ENCODE measurements at places on chromosomes 2 and 18.
A peak's percentile ranks its signal among the peaks of the same experiment; 100 is the strongest.

DNA sequence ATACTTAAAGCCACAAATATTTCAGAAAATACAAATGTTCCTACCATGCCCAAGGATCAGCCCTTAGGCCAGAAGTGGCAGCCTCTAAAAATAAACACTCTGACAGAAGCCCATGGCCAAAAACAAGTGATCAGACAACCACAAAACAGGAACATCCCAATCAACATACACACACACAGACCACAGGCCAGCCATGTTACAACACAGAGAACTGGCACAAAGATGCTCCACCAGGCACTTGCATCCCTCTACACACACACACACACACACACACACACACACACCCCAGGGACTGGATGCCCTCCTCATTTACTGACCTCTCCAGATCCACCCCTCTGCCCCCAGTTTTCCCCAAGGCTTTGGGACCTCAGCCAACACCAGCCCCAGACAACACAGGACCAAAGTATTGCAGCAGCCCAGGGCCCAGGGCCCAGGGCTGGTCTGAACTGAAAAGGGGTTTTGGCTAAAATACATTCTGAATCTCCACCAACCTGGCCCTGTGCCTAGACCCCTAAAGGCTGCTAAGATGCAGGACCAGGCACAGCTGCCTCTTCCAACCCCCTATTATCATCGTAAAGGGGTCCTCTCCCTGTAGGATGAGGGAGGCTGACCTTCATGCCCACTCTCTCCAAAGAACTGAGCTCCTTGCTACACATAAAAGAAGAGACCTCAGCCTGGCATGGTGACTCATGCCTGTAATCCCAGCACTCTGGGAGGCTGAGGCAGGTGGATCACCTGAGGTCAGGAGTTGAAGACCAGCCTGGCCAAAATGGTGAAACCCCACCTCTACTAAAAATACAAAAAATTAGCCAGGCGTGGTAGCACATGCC is 151.4 kb downstream of the TNS1 start:
- no peak for DNase-seq

GRCh38 chr2:189249901-189250300 is 70.3 kb upstream of the COL5A2 start:
- DNase-seq, result no peak

DNA sequence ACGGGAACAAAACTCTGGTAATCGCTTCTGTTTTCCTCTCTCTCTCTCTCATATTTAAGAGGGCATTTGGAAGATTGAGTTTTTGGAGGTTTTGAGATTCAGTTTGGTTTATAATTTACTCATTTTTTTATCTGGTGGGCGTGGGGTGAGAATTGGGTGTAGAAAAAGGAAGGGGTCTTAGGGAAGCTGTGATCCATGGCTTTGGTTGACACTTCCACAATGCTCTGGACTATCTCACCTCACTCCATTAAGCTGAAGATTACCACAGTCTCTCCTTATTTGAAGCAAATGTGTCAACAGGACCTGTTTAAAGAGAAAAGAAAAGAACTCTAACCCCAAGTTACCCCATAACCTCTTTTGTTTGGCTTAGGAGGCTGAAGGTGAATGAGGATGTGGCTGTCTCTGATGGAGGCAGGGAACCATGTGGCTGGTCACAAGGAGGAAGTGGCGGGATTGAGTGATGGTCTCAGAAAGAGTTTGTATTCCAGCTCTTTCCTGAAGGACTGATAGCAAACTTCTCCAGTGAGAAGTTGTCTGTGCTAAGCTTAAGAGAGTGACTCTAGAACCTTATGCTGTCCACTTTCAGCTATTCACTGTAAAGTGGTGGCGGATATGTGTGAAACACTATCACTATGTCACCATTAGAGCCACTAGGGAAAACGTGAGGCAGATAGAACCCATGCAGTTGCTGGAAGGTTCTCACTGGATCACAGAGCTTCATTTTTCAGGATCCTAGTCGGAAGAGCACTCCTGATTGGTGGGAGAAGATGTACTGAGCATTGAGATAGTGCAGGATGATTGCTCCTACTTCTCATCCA is 934 bp downstream of the ZNF804A start:
- DNase-seq, result no peak

DNA sequence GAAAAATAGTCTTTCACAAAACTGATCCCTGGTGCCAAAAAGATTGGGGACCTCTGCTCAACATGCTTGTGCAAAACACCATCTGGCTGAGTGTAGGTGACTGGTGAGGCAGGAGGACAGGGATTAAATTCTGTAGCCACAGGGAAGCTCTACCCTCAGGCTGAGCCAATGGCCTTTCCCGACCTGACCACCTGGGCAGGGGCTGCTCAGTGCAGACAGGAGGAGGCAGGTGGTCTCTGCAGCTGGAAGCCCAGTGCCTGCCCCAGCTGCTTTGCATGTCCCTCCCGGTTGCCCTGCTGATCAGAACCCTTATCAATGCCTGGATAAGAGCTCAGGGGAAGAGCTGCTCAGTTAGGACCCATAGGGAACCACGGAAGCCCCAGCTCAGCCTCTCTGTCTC is 235.3 kb downstream of the ANKRD36 start:
- no peak for DNase-seq

DNA sequence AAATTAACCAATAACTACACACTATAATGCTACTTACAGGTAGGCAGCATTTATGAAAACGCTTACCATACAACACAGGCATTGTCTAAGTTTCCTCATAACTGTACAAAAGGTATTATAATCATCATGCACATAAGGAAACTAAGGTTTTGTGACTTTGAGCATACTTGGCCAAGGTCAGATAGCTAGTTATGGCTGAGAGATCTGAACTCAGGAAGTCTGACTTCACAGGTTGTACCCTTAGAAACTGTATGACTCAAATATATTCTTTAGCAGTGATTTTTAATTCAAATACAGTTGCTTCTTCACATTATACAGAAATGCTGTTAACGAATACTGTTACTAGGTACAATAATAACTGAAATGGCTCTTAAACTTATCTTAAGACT is 89.3 kb downstream of the TRIP12 start:
- DNase-seq, result no peak

DNA sequence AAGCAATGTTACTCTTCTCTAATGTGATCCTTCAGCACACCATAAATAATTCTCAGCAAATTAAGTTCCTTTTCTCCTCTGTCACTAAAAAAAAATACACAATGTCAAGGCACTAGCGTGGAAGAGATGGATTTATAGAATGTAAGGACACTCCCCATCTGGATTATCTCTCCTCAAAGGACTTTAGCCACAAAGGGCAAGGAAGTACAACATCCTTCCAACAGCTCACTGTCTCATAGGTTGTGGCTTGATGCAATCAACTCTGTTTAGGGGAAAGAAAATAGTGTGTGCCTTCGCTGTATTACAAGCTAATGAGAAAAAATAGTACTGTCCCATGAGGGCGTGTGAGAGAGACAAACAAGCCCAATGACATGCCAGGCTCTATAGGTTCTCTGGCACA is 129.1 kb upstream of the DNMT3A start:
- DNase-seq, result no peak

- no peak for DNase-seq
These were observed 618 bp downstream of the POLR2D start for GRCh38 chr2:127857265-127857808.

- no peak for DNase-seq
These were observed 852.6 kb downstream of the DPP10 start for GRCh38 chr2:115294999-115295398.

- DNase-seq, result peak; percentile 76
These were observed 3.7 kb downstream of the GPR17 start for GRCh38 chr2:127649684-127650040.

- DNase-seq, result no peak
These were observed 75.4 kb downstream of the ANKRD12 start for GRCh38 chr18:9211955-9212354.

DNA sequence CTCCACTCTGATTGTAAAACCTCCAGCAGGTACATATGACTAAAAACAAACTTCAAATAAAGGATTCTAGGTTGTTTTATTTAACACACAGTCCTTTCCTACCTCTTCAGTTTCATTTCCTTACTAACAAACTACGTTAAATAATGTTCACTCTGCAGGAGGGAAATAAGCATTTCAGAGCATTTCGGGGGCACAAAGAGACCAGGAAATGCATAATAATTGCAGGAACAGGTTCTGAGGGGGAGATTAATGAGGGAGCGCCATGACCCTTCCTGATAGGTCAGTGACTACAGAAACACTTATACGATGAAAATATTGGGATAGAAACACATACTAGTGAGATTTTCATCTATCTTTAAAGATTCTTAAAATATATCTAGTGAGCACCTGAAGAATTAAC is 416.6 kb downstream of the NRXN1 start:
- no peak for DNase-seq

DNA sequence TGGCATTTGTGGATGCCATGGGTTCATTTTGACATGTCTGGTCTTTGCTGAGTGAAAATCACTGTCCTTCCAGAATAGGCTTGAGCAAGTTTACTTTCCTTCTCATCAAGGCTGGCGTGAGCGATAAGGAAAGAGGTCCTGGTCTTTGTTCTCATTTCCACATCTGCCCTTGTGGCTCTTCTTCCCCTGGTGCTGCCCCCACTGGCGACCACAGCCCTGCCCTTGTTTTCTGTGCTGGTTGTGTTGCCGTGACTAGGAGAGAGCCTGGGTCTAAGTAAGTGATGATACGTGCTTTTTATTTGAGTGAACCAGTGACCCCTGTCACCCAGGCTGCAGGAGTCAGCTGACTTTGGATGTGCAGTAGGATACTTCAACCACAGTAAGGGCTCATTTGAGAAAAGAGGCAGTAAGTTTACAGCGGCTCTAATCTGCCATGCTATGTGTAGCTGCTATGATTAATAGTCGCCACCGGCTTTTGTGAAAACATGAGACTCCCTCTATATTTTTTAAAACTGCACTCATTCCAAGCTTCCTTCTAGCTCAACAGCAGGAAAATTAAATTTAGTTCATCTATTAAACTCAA is 441.7 kb downstream of the RNF144A start:
- no peak for DNase-seq

- no peak for DNase-seq
These were observed 706.5 kb upstream of the FAM98A start for GRCh38 chr2:34305587-34305986.

DNA sequence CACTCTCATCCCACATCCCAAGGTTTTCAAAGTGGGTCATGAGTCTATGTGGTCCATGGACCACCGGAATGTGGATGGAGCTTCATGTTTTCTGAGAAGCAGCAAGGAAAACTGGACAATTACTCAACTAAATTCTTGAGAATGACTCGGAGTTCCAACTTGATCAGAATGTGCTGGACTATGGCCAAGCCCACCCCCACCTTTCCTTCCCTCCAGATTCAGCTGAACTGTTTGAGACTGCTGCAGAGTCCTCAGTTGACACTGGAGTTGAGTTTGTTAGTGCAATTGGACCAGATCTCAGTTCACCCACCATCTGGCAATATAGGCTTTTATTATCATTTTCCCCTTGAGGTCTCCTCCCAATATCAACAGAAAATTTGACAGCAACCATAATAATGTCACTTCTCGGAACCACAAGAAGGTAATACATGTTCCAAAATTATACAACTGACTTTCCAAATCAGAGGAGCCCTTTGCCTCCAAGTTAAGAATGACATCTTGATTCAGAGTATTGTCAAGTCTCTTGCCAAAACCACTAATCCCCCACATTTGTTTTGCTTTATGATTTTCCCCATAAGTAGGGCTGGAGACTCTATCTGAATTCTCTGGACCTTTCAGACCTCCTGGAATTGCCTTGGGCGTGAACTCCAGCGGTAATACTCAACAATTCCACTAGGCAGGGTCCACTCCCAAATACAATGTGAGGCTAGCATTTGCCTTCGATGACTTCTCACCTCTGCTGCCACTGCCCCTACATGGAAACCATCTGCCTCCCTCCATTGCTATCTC is 8.8 kb downstream of the COL4A4 start:
- no peak for DNase-seq

DNA sequence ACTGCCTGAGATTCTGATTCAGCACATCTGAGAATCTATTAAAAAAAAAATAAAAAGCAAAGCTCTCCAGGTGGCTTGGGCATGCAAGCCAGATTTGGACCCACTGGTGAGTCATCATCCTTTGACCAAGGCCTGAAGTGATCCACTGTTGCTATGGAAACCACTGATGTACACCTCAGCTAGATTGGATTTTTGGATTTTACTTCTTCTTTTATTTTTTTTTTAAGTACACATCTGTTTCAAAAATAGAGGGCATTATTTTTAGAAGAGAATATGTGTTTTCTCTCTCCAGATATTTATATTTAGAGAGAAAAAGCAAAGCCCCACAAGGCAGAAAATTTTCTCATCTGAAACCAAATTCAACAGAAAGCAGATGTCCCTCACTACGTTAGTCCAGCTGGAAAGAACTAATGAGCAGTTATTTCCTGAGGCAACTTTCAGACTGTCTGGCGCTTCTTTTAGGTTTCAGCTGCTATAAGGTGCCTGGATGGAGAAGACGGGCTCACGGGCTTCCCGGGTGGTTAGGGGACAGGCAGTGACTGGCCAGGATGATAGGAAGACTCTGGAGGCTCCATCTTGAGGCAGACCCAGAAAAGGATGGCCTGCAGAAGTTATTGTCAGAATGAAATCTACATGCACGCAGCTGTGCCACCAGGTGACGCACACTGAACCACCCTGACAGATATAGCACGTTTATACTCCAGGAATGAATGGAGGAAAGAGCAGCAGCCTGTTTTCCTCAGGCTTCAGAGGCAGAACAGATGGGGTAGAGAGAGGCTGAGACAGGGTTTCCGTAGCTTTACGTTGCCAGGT is 50.5 kb downstream of the MRPL35 start:
- no peak for DNase-seq

DNA sequence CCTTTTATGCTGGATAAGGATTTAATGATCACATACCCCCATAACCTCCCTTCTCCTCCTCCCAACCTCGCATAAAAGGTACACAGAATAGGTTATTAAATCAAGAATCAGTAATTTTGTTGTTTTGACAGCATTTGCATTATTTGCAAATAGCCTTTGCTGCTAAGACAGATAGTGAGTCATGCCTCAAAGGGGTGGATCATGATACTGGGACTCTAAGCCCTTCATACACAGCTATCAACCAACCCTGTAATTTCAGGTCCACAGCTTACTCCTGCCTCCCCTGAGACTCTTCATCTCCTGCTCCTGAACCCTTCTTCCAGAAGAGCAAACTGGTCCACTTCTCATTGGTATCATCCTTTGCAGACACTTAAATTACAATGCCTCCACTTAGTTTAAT is 73.8 kb upstream of the KLHL29 start:
- DNase-seq, result no peak

- DNase-seq, result no peak
These were observed 11.4 kb upstream of the SRBD1 start for GRCh38 chr2:45622336-45623075.

DNA sequence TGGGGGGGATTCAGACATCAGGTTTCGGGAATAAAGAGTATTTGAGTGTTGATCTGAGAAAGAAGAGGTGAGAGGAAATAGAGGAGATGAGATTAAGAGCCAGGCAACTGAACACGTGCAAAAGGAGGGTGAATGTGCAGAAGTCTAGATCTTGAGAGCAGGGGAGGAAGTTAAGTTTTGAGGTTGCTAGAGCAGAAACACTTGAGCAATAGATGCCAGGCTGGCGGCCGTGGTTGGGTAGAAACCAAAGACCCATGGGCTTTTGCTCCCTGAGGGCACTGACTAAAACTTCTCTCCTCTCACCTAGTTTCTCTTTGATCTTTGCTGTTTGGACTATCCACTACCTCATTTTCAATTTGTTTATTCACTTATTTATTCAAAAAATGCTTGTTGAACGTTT is 116.0 kb downstream of the CDC42EP3 start:
- no peak for DNase-seq

- DNase-seq, result no peak
These were observed 43.6 kb downstream of the UGGT1 start for GRCh38 chr2:128134573-128134972.

Data from stimulated activated CD4-positive, alpha-beta T cell treated with anti-CD3 and anti-CD28 coated beads, TNF-alpha, amount 100 ng/mL, for 24 hours (primary cell).